ENCODE measurements at places on chromosomes 2 and 18.

- DNase-seq: no peak
These were observed 32.1 kb upstream of the SLC66A3 start for GRCh38 chr2:11123001-11123809.

GRCh38 chr2:159817283-159817682 lies 19.3 kb upstream of the CD302 start:
- peak; percentile 20 for DNase-seq

DNA sequence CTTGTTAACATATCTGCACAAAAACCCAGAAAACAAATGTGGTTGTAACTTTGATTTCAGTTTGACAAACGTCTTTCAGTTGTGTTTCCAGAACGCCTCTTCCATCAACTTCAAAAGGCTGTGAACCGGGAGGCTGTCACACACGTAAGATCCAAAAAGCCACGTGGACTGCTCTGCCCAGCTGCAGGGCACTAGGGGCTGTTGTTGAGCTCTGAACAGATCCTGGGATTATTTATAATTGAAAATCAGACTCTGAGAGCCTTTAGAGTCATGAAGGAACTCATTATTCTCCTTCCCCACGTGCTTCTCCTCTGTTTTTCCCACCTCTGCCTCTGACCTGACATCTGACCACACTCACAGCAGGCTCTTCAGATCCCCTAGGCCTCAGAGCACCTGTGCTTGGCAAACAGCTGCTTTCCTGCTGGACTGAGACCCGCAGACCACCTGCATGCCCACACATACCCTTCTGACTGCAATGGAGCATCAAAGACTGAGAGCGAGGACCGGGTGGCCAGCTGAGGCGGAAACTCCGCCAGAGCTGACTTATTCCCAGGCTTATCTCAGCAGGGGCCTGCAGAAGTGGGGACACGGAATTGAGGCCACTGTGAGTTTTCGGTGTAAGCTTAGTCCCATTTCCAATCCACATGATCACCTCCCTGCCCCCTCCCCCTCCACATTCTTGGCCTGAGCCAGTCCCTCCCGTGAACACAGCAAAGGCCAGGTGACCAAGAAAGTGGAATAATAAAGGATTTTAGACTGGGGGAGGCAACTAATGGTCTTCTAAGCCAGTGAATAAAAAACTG lies 114.8 kb downstream of the ATL2 start:
- DNase-seq: no peak

GRCh38 chr2:151634736-151635467 lies 99.4 kb downstream of the NEB start:
- no peak for DNase-seq

All from SIG-M5 (cell line).